Activated CD8-positive, alpha-beta memory T cell treated with anti-CD3 and anti-CD28 coated beads for 4 hours (primary cell): ENCODE measurements at places on chromosomes 6 and 20.

- DNase-seq = no peak
Measured at GRCh38 chr6:158324136-158324535, 11.9 kb downstream of the TULP4 start.

DNA sequence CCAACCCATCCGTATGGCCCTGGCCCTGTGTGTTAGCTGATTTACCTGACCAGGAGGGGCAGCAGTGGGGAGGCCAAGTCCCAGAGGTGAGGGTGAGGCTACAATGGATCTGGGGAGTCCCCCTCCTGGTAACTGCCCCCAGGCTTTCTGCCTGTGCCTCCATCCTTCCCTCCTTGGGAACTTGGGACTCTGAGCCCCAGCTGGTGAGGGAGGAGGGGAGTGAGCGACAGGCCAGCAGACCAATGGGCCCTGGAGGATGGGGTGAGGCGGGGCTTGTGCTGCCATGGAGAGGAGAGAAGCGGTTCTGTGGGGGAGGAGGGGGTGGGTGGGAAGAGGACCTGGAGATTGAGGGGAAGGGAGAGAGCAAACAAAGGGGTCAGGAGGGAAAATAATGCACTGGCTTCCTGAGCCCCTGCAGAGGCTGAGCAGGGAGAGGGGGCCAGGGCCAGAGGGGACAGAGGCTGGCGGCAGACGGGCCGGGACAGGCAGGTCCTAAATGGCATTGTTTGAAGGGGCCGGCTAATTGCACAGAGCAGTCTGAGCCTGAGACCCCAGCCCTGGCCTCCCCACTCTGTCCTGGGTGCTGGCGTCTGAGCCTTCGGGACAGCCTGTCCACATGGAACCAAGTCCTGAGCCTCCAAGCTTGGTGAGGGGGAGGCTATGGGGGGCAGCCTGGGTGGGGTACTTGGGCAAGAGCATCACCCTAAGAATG, 17.5 kb downstream of the DNMT3B start:
- no peak for DNase-seq

DNA sequence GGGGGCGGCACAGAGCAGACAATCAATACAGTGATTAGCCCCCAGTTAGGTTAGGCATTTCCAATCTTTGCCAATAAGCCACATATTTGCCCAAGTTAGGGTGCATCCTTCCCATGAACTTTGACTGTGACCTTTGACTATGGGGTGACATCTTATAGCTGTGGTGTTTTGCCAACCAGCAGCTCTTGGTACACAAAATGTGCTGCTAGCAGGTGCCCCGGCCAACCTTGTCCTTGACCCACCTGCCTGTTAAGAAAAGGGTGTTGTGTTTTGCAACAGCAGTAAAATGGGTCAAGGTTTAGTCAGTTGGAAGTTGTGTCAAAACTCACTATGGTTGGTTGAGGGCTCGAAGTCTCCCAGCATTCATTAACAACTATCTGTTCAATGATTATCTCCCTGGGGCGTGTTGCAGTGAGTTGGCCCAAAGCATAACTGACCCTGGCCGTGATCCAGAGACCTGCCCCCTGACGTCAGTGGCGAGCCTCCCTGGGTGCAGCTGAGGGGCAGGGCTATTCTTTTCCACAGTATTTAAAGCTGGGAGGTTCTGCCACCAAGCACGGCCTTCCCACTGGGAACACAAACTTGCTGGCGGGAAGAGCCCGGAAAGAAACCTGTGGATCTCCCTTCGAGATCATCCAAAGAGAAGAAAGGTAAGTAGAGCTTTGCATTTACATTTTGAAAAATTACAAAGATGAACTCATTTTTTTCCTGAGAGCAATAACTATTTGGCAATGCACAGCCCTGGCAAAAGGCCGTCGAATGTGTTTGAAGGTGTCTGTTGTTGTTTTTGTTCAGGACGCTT, at the start of gene PCK1:
PCK1 (plus strand) TSS at position 557 of the 802 bp plus-strand sequence. CDS start 302 bp downstream, outside the sequence.
- DNase-seq = no peak

GRCh38 chr20:25081730-25082497, at the start of gene VSX1:
VSX1 (minus strand) TSS chr20:25082141; CDS start chr20:25082096, 45 bp downstream.
- DNase-seq = no peak

DNA sequence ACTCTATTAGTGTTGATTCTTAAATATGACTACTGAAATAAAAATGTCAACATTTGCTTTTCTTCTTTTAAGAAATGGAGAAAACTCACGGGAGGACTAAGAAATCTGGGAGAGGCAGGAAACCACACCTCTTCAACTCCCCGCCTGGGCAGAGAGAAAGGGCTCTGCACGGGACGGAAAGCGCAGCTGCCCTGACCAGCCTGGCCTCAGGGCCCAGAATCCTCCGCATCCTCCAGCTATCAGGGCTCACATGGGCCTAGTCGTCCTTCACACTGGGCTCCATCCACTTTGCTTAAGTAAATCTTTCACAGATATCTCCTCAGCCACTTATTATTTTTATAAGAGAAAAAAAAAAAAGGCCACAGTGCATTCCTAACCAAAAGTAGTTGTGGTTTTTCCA, 215.1 kb downstream of the TBXT start:
- DNase-seq = no peak

DNA sequence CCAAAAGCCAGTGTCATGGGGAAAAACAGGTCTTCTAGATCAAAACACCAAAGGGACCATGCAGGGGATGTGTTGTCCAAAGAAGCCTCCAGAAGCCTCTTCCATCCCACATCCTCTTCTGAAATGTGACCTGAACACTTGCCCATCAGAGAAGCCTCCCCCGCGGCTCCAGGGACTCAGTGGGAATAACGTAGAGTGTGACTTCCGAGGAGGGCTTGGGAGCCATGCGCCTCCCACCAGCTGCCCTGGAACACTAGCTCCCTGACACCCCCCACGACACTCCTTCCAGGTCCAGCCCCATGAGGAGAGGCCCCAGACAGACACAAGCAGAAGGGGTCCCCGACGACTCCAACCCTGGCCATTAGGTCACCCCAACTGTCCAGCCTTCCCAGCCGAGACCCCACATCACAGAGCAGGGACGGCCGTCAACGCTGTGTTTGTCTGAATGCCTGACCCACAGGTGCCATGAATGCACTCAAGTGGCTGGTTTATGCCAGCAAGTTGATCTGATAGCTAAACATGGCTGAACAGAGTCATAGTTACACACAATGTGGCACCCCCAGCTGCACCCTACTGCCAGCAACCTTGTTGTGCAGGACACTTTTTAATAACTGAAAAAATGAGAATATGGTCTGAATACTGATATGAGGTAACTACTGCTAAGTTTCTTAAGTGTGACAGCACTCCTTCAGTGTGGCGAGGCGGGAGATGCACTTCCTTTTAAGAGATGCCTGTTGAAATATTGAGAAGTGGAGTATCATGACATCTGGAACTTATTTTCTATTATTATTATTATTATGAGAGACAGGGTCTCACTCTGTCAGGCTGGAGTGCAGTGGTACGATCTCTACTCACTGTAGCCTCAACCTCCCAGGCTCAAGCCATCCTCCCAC, 58.0 kb downstream of the GINS1 start:
- no peak for DNase-seq

DNA sequence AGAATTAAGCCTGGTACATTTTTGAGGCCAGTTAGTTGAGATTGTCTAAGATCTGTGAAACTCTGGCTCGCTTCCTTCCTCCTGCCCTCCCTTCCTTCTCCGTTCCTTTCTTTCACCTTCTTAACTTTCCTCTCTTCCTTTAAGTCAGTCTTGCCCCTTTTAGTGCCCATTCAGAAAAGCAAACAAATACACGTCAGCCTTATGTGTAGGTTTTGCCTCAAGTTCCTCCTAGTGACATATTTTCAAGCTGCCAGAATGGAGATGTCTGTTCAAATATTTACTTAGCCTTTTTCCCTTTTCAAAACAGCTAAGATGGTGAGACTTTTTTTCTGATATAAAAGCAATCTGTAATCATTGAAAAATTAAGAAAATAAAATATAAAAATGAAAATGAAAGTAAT, 178.4 kb downstream of the FARS2 start:
- DNase-seq = no peak

GRCh38 chr20:9036593-9036992, 32.3 kb upstream of the PLCB4 start:
- DNase-seq = no peak

DNA sequence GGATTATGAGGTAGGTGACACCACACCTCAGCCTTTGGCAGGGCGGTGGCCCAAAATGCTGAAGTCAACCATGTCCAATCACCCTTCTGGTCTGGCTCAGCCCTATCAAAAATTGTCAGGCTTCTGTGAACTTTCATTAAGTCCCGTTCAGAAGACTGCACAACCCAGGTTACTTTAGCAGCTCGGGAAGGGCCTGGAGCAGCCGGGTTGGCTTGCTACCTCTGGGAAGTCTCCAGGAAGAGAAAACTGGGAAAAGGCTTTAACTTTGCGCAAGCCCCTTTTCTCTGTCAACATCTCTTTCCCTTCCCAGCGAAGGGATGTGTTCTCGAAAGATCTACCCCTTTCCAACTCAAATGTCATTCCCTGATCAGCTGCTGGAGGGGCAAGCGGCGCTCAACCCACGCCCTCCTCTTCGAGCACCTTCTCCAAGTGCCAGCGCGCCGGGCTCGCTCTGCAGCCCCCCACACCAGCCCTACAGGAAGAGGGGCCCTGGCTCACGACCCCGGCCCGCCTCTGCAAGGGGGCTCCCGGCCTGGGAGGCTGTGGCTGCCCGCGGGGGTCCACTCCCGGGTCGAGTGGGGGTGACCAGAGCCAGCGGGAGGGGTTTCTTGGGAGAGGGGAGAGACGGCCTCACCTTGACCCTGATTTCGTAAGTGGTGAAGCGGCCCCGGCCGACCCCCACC, 573 bp downstream of the SNX3 start:
- DNase-seq = peak; percentile 4

DNA sequence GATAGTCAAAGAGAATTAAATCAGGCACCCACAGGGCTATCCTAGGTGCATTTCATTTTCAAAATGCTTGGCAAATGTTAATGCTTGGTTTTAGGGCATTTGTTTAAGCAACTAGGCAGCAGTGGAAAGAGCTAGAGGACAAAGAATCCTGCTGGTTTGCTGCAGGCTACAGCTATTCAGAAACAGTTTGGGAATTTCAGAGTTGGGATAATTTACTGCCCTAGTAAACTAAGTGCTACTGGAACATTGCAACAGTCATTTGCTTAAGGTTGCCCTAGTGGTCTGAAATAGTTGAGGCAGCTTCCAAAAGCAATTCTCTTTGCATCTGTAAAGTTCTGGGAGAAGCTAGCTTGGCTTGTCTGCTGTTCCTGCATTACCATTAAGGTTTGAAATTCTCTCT, 312.7 kb downstream of the LAMA2 start:
- DNase-seq = no peak

- no peak for DNase-seq
Measured at GRCh38 chr6:44042989-44043478, 84.2 kb downstream of the MRPL14 start.

- DNase-seq = no peak
Measured at GRCh38 chr6:155107432-155108069, 112.4 kb downstream of the TIAM2 start.

GRCh38 chr6:160378218-160378617, 30.0 kb downstream of the SLC22A3 start:
- no peak for DNase-seq

GRCh38 chr6:115000736-115001135, 657.9 kb upstream of the HS3ST5 start:
- no peak for DNase-seq

GRCh38 chr6:5086294-5086890, 1.3 kb downstream of the PPP1R3G start:
- no peak for DNase-seq

DNA sequence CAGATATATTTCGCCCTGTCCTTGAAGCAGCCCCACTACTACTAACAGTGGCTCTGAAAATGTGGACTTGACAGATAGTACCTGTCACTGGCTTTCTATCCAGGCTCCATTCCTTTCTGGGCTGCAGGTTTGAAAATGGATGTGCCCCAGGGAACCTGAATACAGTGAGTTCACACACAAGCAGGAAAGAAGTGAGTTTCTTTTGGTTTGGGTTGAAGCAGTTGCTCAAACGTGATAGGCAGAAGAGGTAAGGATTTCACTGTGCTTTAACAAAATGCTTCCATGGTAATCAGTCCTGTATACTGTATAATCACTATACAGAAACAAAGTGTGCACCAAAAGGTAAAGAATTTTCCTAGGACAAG, 382.9 kb downstream of the PRKN start:
- DNase-seq = no peak

- no peak for DNase-seq
Measured at GRCh38 chr6:10310826-10311225, 104.0 kb downstream of the TFAP2A start.

- no peak for DNase-seq
Measured at GRCh38 chr6:3226481-3227362, 731 bp downstream of the TUBB2B start.

DNA sequence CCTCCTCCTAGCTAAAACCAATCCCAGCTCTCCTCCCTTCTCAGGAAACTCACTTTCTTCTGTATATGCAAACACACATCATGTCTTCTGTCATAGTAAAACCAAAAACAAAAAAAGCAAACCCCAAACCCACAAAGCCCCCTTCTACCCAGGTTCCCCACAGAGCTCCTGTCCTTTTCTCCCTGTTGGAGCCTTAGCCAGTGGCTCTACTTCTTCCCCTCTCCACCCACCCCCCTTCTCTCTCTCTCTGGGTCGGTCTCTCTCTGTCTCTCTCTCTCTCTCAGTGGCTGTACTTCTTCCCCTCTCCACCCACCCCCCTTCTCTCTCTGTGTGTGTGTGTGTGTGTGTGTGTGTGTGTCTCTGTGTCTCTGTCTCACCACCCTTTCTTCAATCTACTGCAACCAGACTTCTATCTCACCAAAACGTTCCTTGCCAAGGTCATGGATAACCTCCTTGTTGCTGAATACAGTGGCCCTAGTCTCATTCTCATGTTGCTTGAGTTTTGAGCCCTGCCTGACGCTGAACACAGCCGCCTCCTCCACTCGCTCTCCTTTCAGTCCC, 8.7 kb upstream of the OSER1 start:
- DNase-seq = no peak

GRCh38 chr6:43009124-43009523, 4.6 kb downstream of the MEA1 start:
- DNase-seq = no peak

DNA sequence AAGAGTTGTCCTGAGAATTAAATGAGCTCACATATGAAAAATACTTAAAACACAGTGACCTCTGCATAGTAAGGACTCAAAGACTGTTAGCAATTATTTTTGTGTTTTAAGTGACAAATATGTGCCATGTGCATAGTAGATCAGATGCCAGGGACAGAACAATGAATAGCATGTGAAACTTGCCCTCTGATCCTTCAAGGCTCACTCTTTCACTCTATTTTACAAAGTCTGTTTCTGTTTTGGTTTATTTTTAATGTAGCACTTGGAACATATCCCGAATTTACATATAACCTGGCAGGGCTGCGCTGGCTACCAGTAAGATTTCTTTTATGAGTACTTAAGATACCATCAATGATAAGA, 135.5 kb upstream of the TNFAIP3 start:
- no peak for DNase-seq

GRCh38 chr6:33570806-33571636, 9.1 kb downstream of the BAK1 start:
- peak; percentile 80 for DNase-seq

GRCh38 chr20:37220731-37221130, 40.9 kb downstream of the GHRH start:
- no peak for DNase-seq

- no peak for DNase-seq
Measured at GRCh38 chr6:42551217-42551616, 12.6 kb upstream of the UBR2 start.

GRCh38 chr20:63100174-63100925, 93.6 kb upstream of the BHLHE23 start:
- no peak for DNase-seq

GRCh38 chr6:117958536-117958935, 51.5 kb downstream of the SLC35F1 start:
- no peak for DNase-seq

- DNase-seq = no peak
Measured at GRCh38 chr20:10761786-10762185, 88.0 kb upstream of the JAG1 start.

- no peak for DNase-seq
Measured at GRCh38 chr6:37514321-37514771, 14.7 kb upstream of the CCDC167 start.
